Activated naive CD4-positive, alpha-beta T cell treated with anti-CD3 and anti-CD28 coated beads, Interleukin-2, amount 50 U/mL, for 16 hours (primary cell): ENCODE measurements at places on chromosomes 4 and X.

- DNase-seq = no peak
Observed at GRCh38 chr4:74682567-74683359, 111.6 kb downstream of the BTC start.

DNA sequence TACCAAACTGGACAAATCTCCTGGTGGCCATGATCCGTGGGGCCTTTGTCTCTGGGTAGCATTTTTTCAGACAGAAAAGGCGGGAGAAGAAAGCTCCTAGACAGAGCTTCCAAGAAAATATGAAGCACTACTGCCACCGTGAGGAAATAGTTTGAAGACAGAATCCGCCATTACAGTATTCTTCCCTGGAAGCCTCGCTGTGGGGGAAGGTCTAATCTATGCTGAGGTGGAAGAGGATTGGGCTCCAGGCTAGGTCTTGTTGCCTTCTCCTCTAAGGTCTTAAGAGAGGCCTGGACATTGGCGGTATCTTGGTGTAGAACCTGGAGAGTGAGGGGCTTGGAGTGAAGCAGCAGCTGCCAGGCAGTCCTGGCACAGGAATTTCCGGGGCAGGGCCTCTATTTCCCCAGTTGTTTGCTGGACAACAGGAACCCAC is 218.9 kb downstream of the OR13H1 start:
- no peak for DNase-seq

- DNase-seq = no peak
Observed at GRCh38 chr4:150561143-150561737, 20.7 kb upstream of the MAB21L2 start.

- no peak for DNase-seq
Observed at GRCh38 chrX:11188664-11189063, 77.5 kb downstream of the HCCS start.
